ENCODE measurements at places on chromosomes 2 and 18.

DNA sequence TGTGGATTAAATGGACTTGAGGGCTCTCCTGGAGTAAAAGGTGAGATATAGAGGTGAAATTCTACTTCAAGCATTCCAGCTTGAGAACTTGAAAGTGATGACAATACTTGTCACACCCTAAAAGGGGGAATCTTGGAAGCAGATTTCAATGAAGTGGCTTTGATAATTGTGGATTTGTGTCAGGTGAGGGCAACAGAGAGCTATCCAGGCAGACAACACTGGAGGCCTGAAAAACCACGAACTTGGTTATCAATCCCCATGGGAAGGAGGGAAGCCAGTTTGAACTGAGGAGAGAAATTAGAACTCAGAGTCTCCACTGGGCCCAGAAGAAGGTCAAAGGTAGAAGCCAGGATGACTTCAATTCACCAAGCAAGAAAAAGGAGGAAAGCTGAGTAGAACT, 263.9 kb downstream of the FIGN start:
- no peak for DNase-seq

GRCh38 chr2:51528156-51528555, 496.2 kb upstream of the NRXN1 start:
- DNase-seq: no peak

DNA sequence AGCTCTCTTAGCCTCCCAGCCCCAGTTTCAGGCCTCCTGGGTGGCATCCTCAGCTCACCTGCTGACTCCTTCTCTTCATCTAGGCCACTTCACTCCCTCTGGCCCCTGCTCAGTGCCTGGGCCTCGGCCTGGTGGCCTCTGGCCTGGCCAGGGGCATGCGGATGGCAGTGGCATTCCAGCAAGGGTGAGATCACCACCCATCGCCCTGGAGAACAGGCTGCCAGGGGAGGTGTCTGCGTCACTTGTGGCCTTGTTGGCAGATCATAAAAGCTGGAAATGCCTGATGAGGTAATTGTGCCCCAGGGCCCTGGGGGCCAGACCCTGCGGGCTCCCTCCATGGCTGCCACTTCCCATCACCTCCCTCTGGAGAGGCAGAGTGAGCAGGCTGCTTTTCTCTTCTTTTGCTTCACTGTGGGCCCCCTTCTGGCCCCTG, 72.5 kb upstream of the SMAD2 start:
- no peak for DNase-seq

DNA sequence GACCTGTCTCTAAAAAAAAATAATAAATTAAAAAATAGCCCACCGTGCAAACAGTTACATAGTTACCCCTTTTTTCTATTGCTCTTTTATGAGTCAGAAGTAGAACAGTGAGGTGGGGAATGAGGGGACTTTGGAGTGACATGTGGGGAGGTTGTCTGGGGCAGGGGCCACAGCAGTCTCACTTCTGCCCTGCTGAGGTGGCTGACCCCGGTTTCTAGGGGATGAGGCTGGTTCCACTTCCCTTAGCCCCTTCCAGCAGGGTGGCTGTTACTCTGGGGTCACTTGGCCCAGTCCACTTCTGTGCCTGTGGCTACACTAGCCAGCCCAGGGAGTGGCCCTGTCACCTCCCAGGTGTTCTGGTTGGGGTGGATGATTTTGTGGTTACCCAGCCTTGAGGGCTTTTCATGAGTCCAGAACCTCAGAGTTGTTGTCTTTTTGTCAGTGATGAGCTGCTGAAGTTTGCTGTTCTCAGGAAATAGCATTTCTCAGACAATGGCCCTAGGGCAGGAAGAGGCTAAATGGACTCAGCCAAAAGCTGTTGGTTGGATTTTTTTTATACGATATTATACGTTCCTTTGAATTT, 28.0 kb upstream of the SCLY start:
- DNase-seq: no peak

- DNase-seq: no peak
Measured at GRCh38 chr18:80147037-80147417, 38.0 kb downstream of the ADNP2 start.

DNA sequence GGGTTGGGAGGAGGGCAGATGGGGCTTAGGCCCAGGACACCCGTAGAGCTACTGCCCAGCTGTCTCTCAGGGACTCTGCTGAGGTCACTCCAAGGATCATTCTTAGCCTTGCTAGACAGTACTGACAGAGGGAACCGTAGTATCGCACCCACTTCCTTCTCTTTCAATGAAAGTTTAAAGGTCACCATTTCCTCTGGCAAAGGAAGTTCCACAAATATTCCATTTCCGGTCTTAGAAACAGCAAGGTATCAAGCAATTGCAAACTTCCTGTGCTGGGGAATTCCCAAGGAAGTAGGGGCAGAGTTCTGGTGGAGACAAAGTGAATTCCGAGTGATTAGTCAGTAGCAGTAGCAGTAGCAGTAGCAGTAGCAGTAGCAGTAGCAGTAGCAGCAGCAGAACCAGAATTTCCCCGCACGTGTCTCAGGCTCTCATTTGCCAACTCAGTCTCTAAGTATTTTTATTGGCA, 24.7 kb downstream of the IL1B start:
- DNase-seq: no peak

- DNase-seq: no peak
Measured at GRCh38 chr2:10826026-10826425, 13.4 kb upstream of the PDIA6 start.

DNA sequence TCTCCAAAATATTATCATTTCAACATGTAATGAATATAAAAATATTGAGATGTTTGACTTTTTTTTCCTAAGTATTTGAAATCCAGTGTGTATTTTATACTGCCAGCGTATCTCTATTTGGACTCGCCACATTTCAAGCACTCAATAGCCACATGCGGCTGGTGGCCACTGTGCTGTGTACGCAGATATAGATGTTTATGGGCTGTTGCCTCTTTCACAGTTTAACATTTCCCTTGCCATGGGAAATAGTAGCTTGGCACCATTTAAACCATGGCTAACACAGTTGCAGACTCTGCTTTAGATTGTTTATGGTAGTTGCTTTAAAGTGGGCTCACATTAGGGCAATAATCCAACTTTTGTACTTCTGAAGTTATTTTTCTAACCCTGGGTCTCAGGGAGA, 136.6 kb upstream of the ITGB6 start:
- DNase-seq: no peak

DNA sequence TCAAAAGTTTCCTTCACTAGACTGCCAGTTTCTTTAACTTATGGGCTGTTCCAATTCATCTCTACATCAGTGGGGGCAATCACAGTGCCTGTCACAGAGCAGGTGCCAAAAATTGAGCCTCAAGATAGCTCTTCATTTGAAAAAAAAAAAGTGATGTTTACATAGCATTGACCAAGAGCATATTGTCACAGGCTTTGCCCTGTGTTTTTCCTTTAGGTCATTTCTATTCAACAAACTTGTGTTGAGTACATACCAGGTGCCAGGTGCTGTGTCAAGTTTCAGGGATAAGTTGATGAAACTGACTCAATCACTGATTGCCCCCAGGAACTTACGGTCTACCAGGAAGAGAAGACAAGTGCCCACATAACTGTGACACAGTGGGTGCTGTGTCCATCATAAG, 22.2 kb upstream of the NT5C1B start:
- DNase-seq: no peak

DNA sequence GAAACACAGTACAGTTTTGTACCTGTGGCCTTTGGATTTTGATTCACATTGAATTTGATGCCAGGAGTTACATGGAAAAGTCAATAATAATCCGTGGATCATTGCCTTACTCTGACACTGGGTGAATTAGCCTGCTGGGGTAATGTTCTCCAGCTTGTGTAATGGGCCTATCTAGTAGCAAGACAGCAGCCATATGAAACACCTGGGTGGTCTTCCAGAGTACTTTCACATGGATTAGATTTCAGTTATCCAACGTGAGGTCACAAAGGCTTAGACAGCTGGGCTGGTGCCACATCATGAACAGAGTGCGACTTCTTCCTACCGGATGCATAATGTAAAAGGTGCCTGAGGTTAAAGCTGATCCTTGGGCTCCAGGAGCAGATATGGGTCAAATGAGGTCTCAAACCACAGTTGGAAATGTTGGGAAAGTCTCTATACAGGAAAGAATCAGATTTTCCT, 486.8 kb downstream of the PARD3B start:
- DNase-seq: no peak

DNA sequence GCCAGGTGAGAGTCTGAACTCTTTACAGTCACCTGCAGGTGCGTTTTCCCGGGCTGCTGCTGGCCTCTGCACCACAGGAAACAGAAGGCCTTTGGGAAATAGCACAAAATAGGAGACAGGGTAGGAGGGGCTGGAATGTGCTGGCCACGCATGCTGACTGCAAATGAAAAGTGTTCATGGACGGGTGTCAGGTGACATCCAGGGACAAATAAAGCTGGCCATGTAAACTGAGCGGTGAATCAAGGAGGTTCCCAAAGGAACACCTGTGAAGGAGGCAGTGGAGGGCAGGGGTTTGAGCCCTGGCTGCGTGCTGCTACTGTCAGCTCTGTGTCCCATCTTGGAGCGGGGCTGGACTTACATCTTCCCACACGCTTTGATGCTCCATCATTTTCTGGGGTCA, 42.4 kb upstream of the GBX2 start:
- no peak for DNase-seq
